ENCODE measurements at places on chromosomes 7 and 10. TPM values are rescaled to one million over a fixed set of nuclear protein-coding genes. Genes with fewer than 3 reads are reported as not detected.

Gene RBP4
- 6.0 TPM for polyA plus RNA-seq

Gene CTNNA3
- not detected for polyA plus RNA-seq

Gene PCLO
- 0.70 TPM for polyA plus RNA-seq

Gene CXCL12
- polyA plus RNA-seq, result 0.07 TPM

Gene PDE1C
- 8.5 TPM for polyA plus RNA-seq

Gene PRPS1L1
- not detected for polyA plus RNA-seq

Gene IFIT1B
- polyA plus RNA-seq, result not detected

Gene ASB15
- polyA plus RNA-seq, result not detected

Gene SFTPA2
- polyA plus RNA-seq, result not detected

Gene ODAD2
- polyA plus RNA-seq, result not detected

Gene SPDYE9
- polyA plus RNA-seq, result not detected

Gene CAV1
- polyA plus RNA-seq, result 547 TPM

Gene CASP7
- polyA plus RNA-seq, result 23.9 TPM

Gene NKX2-3
- not detected for polyA plus RNA-seq

Gene ADAM12
- polyA plus RNA-seq, result 4.8 TPM

Gene AKR1D1
- not detected for polyA plus RNA-seq

Gene VGF
- 1.4 TPM for polyA plus RNA-seq

Gene PTF1A
- polyA plus RNA-seq, result not detected

Gene PNLIPRP2
- 0.10 TPM for polyA plus RNA-seq

Gene ADARB2
- not detected for polyA plus RNA-seq

Gene TRIM50
- polyA plus RNA-seq, result not detected

Gene C10orf105
- not detected for polyA plus RNA-seq

Gene CLRN3
- 0.08 TPM for polyA plus RNA-seq

Gene ZNF789
- 7.5 TPM for polyA plus RNA-seq

Gene TBC1D12
- polyA plus RNA-seq, result 3.5 TPM

Gene TRIL
- polyA plus RNA-seq, result not detected

Gene ANKRD22
- 0.53 TPM for polyA plus RNA-seq

Gene TMEM130
- polyA plus RNA-seq, result 0.35 TPM

Gene ITPRID1
- not detected for polyA plus RNA-seq

Gene HOXA6
- polyA plus RNA-seq, result 2.1 TPM

Gene PIP
- polyA plus RNA-seq, result not detected

Gene GAD2
- not detected for polyA plus RNA-seq

Gene LRRC18
- not detected for polyA plus RNA-seq

Gene SFRP4
- polyA plus RNA-seq, result 8.4 TPM

Gene POLR2J3
- polyA plus RNA-seq, result 25.5 TPM

Gene SUGCT
- polyA plus RNA-seq, result 1.4 TPM

Gene GATA3
- polyA plus RNA-seq, result 3.5 TPM

Gene CDNF
- polyA plus RNA-seq, result 1.6 TPM

Gene TAS2R3
- polyA plus RNA-seq, result not detected

Gene BBIP1
- polyA plus RNA-seq, result 64.1 TPM

Gene NOS3
- polyA plus RNA-seq, result 0.51 TPM

Gene PILRA
- polyA plus RNA-seq, result 3.8 TPM

Gene MACC1
- polyA plus RNA-seq, result not detected

Gene AKR1C8
- polyA plus RNA-seq, result 0.10 TPM

Gene EEF1AKMT2
- 23.5 TPM for polyA plus RNA-seq

Gene PRKAR2B
- 3.6 TPM for polyA plus RNA-seq

Gene PAX4
- polyA plus RNA-seq, result not detected

Gene WNT8B
- polyA plus RNA-seq, result 0.04 TPM

Gene GARIN1A
- polyA plus RNA-seq, result 0.43 TPM

Gene ITIH5
- 0.05 TPM for polyA plus RNA-seq

Gene TYSND1
- 20.0 TPM for polyA plus RNA-seq

Gene ARHGEF35
- 0.71 TPM for polyA plus RNA-seq

Gene STAG3
- 0.66 TPM for polyA plus RNA-seq

Gene NANOS1
- 1.7 TPM for polyA plus RNA-seq

Gene LIPK
- not detected for polyA plus RNA-seq

Gene CHAT
- polyA plus RNA-seq, result not detected

Measured in A549 (cell line).